ENCODE measurements at places on chromosomes 1 and 21.

DNA sequence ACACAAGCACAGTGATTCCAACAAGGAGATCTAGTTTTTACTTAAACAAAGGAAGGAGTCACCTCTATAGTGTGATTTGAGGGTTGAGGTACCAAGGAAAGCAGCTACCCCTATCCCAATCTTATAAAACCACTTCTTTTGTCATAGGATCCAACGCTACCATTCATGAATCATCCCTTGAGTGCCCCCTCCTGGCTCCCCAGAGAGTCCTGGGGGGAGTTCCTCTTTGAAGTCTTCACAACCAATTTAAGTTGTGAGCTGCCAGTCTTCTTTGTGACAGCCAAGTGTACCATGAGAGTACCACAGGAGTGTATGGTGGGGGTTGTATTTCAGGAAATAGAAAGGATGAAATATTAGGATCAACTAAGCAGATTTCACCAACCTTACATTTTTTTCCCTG, 39.1 kb upstream of the NHLH2 start:
- DNase-seq, result no peak

- peak; percentile 92 for DNase-seq
Observed at GRCh38 chr1:8122160-8122476, 96.0 kb upstream of the ERRFI1 start.

GRCh38 chr1:215710036-215710898, 143.2 kb downstream of the KCTD3 start:
- DNase-seq, result peak; percentile 51

- DNase-seq, result peak; percentile 79
Observed at GRCh38 chr1:116988908-116989307, 12.7 kb upstream of the CD101 start.

- DNase-seq, result no peak
Observed at GRCh38 chr1:68433395-68433794, 16.4 kb downstream of the RPE65 start.

DNA sequence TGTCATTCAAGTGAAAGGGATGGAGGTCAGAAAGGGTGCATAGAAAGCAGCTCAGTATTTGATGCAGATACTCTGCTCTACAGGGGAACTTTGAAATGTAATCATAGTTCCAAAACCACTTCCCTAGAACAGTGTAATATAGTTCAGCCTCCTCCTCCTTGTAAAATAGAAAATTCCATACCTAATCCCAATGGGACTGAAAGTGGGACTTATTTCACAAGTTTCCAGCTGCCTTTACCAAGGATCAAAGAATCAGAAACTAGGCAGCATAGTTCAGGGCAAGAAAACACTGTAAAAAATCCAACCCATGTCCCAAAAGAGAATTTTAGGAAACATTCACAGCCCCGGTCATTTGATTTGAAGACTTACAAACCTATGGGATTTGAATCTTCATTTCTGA, 8.1 kb upstream of the TMCO2 start:
- no peak for DNase-seq

- DNase-seq, result no peak
Observed at GRCh38 chr1:87299661-87300060, 29.0 kb upstream of the LMO4 start.

DNA sequence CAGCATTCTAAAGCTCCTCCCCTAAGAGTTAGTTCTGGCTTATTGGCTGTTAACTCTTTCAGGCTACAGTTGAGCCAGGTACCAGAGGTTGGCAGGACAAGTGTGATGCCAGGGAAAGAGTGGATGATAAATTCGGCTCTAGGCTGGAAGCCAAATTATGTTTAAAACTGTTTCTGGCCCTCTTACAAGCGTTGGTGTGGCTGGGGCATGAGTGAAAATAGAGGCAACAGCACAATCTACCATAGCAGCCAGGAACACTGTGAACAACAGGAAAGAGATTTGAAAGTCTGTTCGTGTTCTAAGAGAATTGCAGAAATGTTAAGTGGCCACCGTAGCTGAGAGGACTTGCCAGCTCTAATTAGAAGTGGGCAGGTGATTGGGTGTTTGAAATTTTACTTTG, 84.2 kb downstream of the CDC7 start:
- DNase-seq, result no peak

- DNase-seq, result peak; percentile 46
Observed at GRCh38 chr1:27940297-27940696, 5.5 kb downstream of the SMPDL3B start.

DNA sequence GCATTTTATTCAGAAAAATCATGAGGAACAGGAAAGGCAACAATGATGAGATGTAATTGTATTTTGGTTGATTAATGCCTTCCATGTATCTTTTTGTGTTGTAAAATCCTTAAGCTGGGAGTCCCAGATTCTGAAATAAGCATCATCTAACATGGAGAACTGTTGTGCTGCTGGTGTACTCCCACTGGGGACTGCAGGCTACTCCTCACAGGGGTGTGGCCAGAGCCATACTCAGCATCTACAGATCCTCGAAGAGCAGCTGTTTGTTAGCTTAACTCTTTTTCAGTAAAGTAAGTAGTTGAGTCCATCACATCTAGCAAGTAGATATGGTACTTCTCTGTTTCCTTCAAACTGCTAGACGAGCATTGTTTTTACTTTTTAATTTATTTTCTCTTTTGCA, 358.0 kb downstream of the BRINP3 start:
- no peak for DNase-seq

DNA sequence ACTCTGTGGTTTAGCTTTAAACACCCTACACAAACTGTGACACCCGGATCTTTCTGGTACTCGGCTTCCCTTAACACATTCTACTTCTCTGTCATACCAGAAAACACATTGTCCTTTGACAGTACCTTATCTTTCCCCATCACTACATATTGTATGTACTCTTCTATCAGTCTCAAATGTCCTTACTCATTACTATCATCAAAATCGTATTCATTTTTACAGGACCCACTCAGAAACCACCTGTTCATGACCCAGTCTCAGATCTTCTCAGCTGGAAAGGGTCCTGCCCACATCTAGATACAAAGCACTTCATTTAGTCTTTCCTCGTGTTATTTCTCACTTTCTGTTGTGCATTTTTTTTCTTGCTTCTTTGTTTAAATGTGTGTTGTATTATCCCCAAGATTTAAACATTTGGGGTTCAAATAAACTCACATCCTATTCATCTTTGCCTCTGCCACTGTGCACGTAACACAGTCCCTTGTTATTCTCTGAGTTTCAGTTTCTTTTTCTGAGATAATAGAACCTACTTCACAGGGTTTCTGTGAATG, 27.7 kb downstream of the CD34 start:
- no peak for DNase-seq

DNA sequence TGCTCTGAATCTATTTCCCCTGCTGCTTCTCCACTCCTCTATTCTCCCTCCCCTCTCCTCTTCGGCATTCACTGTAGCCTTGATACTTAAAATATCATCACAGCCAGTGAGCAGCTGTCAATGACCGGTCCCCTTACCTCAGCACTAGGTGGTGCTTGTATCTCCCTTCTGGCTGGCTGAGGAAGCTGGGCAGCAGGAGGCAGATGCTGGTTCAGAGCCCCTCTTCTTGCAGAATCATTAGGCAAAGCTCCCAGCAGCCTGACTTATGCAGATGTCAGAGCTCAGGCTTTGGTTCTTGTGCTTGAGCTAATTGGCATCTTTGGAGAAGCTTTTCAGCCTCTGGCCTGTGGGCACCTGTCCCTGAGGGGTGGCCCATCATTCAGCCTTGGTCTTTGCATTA, 31.9 kb upstream of the KCNA2 start:
- DNase-seq, result no peak

- DNase-seq, result no peak
Observed at GRCh38 chr21:41813226-41813625, 46.4 kb upstream of the RIPK4 start.

All from M059J (cell line).